Activated CD4-positive, alpha-beta T cell treated with anti-CD3 and anti-CD28 coated beads for 36 hours (primary cell): ENCODE measurements at places on chromosomes 12 and 14. TPM values are rescaled to one million over a fixed set of nuclear protein-coding genes. Genes with fewer than 3 reads are reported as not detected.

ARHGEF25 gene
- 2.2 TPM for total RNA-seq

EML1 gene
- 1.7 TPM for total RNA-seq

GRCh38 chr12:46299851-46300250, 31.0 kb upstream of the SLC38A1 start:
- H3K4me3 ChIP-seq: no peak overlapping the region
- no peaks in the 10 kb centered on the region for H3K27me3 ChIP-seq

DNA sequence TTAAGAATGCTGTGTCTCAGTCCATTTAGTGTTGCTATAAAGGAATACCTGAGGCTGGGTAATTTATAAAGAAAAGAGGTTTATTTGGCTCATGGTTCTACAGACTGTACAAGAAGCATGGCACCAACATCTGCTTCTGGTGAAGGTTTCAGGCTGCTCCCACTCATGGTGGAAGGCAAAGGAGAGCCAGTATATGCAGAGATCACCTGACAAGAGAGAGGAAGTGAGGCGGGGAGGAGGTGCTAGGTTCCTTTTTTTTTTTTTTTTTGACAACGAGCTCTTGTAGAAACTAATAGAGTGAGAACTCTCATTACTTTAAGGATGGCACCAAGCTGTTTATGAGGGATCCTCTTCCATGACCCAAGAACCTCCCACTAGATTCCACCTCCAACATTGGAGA, 121.6 kb downstream of the NUBPL start:
- H3K27ac ChIP-seq: no peak overlapping the region
- H3K36me3 ChIP-seq: peaks cover 48% of the 10 kb centered on the region
- DNase-seq: no peak
